ENCODE measurements at places on chromosomes 3 and 15.

DNA sequence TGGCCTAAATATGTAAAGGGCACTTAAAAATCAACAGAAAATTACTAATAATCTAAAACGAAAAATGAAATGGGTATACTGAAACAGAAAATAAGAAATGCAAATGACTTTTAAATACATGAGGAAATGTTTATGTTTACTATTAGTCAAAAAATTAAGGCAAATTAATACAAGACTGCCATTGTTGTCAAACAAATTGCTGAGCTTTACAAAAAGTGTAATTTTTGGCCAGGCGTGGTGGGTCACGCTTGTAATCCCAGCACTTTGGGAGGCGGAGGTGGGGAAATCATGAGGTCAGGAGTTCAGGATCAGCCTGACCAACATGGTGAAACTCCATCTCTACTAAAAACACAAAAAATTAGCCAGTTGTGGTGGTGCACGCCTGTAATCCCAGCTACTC is 343.9 kb upstream of the SGO1 start:
- DNase-seq = no peak

DNA sequence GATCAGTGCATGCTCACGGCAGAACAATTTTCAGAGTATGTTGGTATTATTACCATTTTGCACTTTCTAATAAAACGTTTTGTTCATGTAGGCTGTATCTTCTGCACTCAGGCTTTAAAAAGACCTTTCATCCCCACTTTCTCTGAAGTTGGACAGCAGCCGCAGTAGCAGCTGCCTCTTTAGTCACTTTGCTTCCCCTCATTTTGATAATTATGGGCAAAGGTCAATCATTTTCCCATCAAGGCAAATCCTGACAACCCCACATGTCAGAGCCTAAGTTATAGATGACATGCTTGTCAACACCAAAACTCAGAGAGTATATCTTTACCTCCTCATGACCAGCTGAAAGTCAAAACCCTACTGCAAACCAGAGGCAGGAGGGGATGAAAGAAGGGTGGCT is 99.7 kb downstream of the ROBO2 start:
- no peak for DNase-seq

GRCh38 chr15:28079313-28079969 is 19.7 kb downstream of the OCA2 start:
- DNase-seq = no peak

DNA sequence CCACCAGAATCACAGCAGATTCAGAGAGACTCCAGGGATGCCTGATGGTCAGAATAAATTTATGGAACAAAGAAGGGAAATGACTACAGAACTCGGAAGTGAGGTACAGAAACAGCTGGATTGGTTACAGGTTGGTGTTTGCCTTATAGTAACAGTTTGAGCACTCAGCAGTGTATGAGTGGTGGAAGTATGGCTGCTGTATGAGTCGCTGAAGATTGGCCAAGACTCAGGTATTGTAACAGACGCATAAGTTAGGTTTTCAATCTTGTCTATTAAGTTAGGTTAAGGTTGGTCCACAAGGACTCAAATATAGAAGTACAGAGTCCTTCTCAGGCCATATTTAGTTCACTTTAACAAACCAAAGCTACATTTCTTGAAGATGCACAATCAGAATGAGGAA is 33.1 kb downstream of the ATP13A5 start:
- no peak for DNase-seq

DNA sequence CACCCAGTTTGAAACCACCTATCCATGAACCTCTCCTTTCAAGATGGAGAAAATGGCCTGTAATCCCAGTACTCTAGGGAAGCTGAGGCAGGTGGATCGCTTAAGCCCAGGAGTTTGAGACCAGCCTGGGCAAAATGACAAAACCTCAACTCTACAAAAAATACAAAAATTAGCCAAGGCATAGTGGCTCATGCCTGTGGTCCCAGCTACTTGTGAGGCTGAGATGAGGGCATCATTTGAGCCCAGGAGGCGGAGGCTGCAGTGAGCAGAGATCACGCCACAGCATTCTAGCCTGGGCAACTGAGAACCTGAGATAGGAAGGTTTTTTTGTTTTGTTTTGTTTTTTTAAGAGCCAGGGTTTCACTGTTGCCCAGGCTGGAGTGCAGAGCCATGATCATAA is 5.4 kb downstream of the TKT start:
- DNase-seq = no peak

- DNase-seq = no peak
Measured at GRCh38 chr15:71106802-71107500, 8.3 kb upstream of the THSD4 start.

DNA sequence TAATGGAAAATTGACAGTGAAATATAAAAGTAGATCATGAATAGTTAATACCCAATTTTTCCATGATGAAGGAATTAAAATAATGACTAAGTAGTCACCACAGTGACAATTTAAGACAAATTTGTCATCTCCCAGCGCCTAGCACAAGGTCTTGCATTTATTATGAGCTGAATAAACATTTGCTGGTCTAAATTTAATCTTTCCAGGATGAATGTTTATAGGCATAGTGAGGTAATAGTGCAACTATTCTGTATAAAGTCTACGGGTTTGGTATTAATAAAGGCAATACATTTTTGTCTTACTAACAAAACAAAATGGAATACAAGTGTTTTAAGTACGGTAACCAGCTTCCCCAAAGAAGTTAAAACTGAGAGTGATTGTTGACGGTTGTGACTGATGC is 209.3 kb downstream of the CD47 start:
- DNase-seq = no peak

- peak; percentile 68 for DNase-seq
Measured at GRCh38 chr3:125431391-125431790, 56.3 kb upstream of the ZNF148 start.

DNA sequence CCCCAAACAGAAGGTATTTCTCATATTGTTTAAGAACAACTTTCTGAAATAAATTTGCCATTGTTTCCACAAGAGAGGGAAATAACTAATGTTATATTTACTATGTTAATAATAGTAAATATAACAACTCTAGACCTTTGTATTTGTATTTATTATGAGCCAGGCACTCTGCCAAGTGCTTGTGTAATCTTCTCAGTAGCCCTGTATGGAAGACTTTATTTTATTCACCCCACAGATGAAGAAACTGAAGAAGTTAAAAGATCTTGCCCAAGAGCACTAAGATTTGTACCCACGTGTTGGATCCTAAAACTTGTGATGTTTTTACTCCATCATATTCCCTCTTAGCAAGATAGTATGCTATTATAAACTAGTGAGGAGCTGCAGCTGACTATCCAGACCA is 12.0 kb upstream of the GNB4 start:
- DNase-seq = no peak

DNA sequence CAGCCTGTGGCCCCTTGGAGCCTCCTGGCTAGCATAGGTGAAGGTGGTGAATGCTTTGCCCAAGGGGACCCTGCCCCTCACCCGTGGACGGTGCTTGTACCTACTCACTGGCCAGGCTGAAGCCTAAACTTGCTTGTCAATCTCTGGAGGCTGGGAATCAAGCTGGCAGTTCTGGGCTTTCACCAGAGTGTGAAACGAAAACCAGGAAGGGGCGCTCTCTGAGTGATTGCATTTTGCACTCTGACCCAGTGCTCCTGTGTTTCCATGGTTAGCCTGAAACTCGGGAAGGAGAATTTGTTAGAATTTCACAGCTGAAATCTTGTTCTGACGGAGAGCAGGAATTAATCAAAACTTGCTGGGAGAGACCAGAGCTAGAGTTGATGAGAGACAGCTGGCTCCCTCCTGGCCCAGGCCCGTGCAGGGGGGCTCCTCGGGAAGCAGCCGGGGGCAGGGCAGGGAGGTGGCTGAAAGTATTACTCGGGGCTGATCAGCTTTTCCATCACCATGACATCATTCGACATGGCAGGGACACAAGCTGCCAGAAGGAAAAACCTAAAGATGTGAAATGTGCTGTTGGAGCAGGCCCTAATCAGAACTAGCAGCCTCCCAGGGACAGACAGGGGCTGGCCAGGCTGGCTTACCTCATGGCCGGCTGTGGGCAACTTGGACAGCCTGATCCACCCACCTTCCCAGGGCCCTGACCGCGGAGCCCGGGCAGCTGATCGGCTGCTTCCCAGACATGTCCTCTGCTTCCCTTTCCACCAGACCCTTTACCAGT is 323.6 kb upstream of the CTDSPL start:
- no peak for DNase-seq

DNA sequence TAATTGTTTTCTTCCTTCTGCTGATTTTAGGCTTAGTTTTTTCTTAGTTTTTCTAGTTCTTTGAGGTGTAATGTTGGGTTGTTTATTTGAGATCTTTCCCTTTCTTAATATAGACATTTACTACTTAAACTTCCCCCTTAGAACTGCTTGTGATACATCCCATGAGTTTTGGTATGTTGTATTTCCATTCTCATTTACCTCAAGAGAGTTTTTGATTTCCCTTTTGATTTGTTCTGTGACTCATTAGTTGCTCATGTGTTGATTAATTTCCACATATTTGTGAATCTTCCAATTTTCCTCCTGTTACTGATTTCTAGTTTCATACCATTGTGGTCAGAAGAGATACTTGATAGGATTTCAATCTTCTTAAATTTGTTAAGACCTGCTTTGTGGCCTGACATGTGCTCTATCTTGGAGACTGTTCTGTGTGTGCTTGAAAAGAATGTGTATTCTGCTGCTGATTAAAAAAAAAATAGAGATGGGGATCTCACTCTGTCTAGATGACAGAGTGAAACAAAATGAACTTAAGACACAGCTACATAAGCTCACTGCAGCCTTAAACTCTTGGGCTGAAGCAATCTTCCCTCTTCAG is 22.3 kb downstream of the GRM2 start:
- no peak for DNase-seq

All from EL (cell line).